ENCODE measurements at places on chromosomes 11 and 22.

- no peak for DNase-seq
Observed at GRCh38 chr11:17277024-17277584, 565 bp downstream of the NUCB2 start.

DNA sequence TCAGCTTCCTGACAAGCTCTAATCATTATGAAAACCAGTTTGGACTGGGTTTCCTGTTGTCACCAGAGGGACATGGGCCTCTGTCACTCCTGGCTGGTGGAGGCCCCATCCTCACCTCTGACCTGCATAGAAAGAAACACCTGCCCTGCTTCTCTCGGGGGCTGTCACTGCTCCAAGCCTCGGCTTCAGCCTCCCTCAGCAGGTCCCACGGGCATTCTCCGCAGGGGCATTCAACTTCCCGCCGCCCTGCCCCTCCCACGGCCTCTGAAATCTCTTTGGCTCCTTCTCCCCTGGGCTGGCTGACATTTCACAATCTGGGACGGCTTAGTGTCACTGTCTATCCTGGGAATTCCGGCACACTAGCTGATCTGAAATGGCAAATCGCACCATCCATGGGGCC is 257.9 kb downstream of the CTTN start:
- DNase-seq, result no peak

DNA sequence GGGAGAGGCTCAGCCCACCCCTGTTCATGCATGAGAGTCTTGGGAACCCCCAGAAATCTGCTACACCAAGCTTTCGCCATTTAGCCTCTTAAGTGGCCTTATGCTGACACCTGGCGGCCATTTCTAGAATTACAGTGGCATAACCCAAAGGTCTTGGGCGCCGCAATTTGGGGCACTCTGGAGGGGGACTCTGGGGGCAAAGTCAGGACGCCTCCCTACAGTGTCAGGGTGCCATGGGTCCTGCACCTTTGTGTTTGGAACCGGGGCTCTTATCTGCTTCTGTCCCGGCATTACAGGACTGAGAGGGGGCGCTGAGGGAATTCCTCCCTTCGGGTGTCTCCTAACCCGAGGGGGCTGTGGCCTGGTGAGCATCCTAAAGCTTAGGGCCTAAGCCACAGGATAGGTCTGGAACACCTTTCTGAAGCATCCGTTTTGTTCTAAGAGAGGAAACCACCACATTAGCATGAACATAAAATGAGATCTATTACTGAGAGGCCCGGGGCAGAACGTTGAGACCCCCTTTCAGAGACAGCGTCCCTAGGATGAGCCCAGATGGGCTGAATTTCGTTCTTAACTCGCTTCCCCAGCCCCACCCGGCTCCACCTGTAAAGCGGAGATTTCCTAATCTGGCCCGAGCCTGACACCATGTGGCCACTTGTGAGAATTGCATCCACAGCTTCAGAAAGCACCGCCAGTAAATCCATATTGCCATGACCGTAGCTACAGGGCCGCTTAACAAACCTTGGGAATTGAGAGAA is 9.3 kb downstream of the INS start:
- DNase-seq, result peak; percentile 77

GRCh38 chr11:12694183-12694531 is 19.9 kb downstream of the TEAD1 start:
- no peak for DNase-seq

DNA sequence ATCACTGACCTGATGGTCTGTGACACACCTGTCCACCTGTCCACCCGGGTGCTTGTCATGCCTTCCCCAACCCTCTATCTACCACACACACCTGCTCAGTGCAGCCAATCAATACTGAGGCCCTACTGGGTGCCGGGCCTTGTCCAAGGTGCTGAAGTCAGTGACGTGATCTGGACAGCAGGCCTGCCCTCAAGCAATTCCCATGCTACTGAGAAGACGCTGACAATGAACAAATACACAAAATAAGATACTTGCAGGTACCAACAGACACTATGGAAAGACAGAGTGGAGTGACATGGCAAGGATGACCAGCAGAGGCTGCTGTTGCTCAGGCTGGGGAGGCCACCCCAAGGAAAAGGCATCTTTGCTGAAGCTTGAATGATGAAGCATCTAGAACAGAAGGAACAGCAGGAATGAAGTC is 21.2 kb downstream of the PLAAT3 start:
- no peak for DNase-seq

- DNase-seq, result no peak
Observed at GRCh38 chr11:340539-341512, 20.2 kb upstream of the IFITM3 start.

- no peak for DNase-seq
Observed at GRCh38 chr11:83363312-83363711, 77.1 kb upstream of the CCDC90B start.

- no peak for DNase-seq
Observed at GRCh38 chr11:102313238-102313940, 3.9 kb upstream of the BIRC3 start.

GRCh38 chr11:41309716-41310115 is 149.7 kb downstream of the LRRC4C start:
- no peak for DNase-seq

- no peak for DNase-seq
Observed at GRCh38 chr22:39643311-39644083, 72.9 kb downstream of the CACNA1I start.

DNA sequence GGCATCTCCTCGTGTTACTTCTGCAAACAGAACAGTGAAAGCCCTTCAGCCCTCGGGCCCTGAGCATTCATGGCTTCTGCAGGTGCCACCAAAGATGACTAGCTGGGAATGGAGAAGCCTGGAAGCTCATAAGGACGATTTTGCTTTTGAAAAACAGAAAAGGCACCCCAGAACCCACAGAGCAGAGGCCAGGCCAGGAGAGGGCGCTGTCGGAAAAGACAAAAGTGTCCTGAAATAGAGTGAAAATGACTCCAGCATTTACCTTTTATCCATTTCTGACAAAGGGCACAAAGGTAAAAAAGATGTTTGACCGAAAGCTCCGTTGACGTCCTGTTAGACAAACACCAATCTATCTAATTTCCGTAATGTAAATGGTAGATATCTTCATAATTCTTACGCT is 37.6 kb downstream of the ZNF195 start:
- DNase-seq, result peak; percentile 53

- no peak for DNase-seq
Observed at GRCh38 chr22:44907765-44908737, 101.8 kb downstream of the PHF21B start.

GRCh38 chr11:65571940-65572339 is 398 bp upstream of the FAM89B start:
- DNase-seq, result no peak

DNA sequence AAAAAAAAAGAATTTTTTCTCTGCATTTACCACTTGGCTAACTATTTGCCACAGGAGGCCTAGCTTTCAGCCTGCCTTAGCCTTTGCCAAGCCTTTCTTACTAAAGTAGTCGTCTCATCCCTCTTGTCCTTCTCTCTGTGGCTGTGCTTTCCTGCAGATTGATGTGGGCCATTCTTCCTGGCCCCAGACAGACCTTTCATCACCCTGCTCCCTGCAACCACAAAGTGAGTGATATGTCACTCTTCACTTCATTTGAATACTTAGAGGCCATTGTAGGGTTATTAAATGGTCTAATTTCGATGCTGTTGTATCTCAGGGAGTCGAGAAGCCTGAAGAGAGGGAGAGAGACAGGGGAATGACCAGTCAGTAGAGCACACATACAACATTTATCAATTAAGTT is 37.6 kb downstream of the ART5 start:
- DNase-seq, result no peak

DNA sequence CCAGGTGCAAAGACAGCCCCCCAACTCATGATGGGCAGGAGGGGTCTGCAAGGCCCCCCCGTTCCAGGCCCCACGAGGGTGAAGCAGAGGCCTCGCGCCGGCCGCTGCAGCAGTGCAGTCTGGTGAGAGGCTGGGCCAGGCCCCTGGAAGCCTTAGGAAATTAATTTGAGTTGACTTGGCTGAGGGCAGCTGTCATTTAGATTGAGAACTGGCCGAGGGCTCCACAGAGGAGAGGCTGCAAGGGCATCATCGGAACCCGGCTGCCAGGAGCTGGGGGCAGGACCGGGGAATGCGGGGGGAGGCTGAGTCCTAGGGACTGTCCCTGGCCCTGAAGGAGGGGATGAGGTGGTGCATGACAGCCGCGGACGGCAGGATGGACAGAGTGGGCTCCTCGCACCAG is 39.9 kb downstream of the MN1 start:
- no peak for DNase-seq

DNA sequence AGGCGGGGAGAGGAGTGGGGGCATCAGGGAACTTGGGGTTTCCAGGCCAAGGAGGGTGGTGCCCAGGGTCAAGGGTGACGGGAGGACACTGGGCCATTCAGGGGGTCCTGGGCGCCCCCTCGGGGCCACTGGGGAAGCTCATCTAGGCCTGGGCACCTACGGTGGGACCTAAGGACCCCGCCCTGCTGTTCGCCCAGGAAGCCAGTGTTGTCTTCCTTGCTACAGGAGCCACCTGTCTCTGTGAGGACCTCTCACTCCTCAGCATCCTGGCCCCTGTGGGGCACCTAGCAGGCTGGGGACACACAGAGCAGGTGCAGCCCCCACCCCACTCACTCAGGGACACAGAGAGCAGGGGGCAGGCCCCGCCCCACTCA is 191.6 kb downstream of the IGLL1 start:
- no peak for DNase-seq

- DNase-seq, result no peak
Observed at GRCh38 chr11:82871646-82872045, 28.6 kb downstream of the PRCP start.

DNA sequence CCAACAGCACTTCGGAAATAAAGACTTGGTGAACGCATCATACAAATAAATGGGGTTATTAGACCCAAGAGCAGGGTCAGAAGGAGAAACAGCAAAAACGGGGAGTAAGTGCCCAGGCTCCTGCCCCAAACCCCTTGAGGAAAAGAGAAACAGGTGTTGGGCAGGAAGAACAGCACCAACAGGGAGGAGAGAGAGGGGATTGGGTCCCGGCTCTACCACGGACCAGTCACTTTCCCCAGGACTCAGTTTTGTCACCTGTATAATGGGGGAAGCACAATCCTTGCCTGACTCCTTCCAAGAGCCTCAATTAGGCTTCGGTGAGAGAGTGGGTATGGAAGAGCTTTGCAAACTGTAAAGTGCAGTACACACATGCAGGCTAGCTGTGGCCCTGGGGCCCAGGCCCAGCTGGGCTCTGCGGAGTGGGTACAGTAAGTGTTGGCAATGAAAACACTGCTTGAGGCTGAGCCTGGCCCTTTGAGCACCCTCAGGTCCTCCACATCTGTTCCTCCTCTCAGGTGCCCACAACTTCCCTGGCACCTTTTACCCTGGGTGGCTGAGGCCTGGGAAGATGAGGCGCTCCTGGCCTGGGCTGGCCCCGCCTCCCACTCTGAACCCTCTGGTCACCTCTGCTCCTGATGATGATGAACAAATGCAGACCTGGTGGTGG is 8.9 kb downstream of the SLC29A2 start:
- no peak for DNase-seq
